Stimulated activated CD4-positive, alpha-beta T cell treated with anti-CD3 and anti-CD28 coated beads, Interleukin-12 subunit alpha, Interleukin-12 subunit beta, amount 100 ng/mL, for 24 hours (primary cell): ENCODE measurements at places on chromosomes 12 and 14.

GRCh38 chr14:99573000-99573330 is 31.0 kb downstream of the CCDC85C start:
- no peak for DNase-seq

- DNase-seq = peak; percentile 34
These were observed 210.9 kb downstream of the MED13L start for GRCh38 chr12:116066381-116067230.

DNA sequence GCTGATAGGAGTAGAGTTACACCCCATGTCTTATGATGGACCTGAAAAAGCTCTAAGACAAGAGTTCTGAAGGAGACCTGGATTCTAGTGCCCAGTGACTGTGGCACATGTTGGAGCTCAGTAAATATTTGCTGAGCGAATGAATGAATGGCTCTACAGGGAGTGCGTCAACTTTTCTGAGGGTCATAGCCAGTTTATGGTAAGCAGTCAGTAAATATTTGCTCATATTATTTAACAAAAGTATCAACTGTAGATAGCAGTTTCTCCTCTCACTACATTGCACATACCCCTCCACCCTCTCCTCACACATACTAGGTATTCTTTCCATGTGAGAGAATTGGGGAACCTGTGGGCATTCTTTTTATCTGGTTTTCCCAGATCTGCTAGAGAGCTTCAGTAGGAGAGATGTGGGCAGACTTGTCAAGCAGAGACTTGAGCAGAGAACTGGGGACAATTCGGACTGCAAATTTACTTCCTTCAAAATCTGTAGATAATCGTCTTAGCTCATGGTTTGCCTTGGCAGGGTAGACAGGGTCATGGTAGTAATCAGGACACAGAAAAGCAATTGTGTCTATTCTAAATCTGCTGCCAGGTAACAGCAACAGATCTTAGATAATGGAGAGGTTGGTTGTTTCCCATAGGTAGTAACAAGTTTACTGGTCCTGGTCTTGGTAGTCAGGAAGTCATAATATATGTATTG is 5.7 kb downstream of the SLC4A8 start:
- DNase-seq = no peak

DNA sequence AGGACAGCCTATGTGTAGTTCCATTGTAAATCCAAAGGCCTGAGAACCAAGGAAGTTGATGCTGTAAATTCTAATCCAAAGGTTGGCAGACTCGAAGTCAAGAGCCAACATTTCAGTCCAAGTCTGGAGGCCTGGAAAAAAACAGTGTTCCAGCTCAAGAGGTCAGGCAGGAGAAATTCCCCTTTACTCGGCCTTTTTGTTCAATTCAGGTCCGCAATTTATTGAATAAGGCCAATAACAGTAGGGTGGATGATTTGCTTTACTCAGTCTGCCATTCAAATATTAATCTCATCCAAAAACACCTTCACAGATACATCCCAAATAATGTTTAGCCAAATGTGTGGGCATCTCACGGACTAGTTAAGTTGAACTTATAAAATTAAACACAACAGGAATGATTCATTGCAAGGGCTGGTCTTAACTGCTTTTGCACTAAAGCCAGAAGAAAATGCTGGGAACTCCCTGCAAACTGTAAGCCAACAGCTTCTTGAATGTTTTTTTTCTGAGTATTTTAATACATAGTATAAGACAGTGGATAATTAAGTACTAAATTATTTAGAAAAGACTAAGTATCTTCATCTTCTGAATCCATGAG is 197.4 kb upstream of the GARIN6 start:
- DNase-seq = no peak

DNA sequence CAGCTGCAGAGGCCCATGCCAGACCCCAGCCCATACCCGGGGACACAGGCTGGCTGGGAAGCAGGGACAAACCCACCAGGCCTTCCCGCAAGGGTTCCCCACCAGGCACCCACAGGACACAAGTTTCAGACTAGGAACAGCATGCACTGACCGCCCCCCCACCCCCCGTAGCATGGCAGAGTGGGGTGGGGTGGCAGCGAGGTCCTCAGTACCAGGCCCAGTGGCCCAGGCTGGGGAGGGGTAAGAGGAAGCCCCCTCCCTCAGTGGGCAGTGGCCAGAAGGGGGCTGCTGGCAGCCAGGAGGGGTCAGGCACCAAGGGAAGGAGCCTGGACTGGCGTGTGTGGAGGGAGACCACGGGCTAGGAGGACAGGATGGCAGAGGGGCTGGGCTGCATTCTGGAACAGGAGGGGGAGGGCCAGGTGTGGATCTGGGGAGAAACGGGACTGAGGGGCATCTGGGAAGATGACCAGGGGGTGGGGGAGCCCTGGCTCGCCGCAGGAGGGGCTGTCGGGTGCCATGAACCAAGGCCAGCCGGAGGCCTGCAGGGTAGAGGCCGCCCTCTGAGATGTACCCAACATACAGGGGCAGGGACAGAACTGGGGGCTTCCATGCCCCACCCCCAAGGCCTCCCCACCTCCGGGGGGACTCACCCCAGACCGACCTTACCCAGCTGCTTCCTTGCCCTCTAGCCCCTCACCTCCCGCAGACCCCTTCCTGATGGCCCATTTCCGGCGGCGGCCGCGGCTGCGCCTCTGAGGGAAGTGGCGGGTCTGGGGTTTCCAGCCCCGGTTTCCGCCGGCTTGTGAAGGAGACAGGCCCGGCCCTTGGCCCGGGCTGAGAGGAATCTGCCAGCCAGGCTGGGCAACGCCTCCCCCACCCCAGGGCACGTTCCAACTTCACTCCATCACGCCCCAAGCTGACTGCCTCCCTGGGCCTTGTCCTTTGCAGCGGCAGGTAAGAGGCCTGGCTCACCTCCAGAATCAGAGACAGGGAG is 5.6 kb upstream of the JAG2 start:
- no peak for DNase-seq

- DNase-seq = peak; percentile 40
These were observed 61.4 kb downstream of the VWF start for GRCh38 chr12:6062757-6063735.

GRCh38 chr12:21276826-21277225 is 57.9 kb downstream of the SLCO1A2 start:
- no peak for DNase-seq

DNA sequence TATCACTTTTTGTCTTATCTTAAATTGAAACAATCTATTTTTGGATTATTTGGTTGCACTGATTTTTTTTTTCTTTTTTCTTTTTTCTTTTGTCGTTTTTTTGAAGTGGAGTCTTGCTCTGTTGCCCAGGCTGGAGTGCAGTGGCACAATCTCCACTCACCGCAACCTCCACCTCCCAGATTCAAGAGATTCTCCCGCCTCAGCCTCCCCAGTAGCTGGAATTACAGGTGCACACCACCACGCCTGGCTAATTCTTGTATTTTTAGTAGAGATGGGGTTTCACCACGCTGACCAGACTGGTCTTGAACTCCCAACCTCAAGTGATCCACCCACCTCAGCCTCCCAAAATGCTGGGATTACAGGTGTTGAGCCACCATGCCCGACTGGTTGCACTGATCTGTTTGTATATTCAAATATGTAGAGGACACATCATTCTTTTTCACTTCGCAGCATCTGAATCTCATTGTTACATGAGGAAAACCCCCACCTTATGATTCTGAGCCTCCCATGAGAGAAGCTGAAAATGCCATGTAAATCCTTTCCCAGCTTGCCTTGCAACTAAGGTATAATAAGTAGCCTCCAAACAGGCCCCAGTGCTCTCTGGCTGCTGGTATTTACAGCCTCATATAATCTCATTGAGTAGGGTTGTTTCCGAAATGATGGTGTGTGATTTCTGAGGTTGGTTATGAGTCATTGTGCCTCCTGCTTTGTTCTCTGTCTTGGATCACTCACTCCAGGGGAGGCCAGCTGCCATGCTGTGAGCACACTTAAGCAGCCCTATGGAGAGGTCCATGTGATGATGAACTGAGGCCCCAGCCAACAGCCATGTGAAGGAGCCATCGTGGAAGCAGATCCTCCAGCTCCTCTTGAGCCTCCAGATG is 5.2 kb upstream of the HSP90B1 start:
- DNase-seq = no peak

DNA sequence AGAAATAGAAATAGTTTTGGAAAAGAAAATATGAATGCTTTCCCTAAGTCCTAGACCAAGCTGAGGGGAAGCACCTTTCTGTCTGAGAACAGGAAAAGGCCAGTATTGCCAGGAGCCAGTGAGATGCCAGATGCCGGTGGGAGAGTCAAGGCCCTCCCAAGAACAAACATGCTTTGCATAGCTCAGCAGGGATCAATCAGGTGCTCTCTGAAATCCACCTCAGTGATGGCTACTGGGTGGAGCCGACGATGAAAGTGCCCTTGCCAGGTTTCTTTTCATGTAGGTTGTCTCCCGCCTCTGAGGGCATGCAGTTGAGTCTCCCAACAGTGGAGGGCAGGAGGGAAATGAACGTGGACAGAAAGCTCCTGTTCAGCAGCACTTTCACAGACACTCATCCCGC is 28.3 kb downstream of the DEGS2 start:
- no peak for DNase-seq

DNA sequence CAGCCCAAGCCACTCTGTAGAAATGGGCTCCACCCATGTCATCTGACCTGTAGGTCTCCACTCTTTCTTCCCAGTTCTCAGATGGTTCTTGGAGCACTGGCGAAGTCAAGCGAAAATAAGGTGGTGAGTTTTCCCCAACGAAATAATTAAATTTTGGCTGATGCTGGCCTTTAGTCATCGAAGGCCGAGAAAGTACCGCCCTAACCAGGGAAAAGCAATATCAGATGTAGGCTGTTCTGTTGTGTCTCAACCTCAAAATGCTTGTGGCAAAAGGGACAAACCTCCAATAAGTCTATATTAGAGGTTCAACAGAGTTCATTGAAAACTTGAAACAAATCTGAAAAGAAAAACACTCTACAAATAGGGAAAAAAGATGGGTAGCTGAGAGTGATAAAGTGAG is 48.6 kb upstream of the BCAT1 start:
- no peak for DNase-seq

DNA sequence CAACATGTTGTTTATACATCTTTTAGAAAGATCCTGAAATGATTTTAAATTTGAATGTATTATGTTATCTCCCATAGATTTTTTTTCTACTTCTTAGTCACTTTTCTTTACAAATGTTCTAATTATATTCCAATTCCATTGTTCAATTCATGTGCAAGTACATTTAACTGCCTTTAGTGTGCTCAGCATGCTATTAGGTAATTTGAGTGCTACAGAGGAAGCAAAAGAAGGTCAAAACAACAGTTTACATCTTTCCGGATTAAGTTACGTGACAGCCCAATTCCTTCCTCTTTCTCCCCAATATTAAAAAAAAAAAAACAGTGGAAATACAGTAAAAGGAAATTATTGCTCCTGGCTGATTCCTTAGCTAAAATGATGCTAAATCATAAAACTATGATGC is 98.3 kb downstream of the RTN1 start:
- DNase-seq = no peak
